ENCODE measurements at places on chromosomes 6 and 20. TPM values are rescaled to one million over a fixed set of nuclear protein-coding genes. Genes with fewer than 3 reads are reported as not detected.

- DNase-seq: no peak
Observed at GRCh38 chr6:45881705-45882467, 133.8 kb downstream of the CLIC5 start.

RNGTT gene
- 6.5 TPM for polyA plus RNA-seq

- DNase-seq: no peak
Observed at GRCh38 chr6:41692730-41693129, 42.7 kb downstream of the TFEB start.

EYA2 gene
- 1.5 TPM for polyA plus RNA-seq

MOG gene
- not detected for polyA plus RNA-seq

BPIFB2 gene
- not detected for polyA plus RNA-seq

DNA sequence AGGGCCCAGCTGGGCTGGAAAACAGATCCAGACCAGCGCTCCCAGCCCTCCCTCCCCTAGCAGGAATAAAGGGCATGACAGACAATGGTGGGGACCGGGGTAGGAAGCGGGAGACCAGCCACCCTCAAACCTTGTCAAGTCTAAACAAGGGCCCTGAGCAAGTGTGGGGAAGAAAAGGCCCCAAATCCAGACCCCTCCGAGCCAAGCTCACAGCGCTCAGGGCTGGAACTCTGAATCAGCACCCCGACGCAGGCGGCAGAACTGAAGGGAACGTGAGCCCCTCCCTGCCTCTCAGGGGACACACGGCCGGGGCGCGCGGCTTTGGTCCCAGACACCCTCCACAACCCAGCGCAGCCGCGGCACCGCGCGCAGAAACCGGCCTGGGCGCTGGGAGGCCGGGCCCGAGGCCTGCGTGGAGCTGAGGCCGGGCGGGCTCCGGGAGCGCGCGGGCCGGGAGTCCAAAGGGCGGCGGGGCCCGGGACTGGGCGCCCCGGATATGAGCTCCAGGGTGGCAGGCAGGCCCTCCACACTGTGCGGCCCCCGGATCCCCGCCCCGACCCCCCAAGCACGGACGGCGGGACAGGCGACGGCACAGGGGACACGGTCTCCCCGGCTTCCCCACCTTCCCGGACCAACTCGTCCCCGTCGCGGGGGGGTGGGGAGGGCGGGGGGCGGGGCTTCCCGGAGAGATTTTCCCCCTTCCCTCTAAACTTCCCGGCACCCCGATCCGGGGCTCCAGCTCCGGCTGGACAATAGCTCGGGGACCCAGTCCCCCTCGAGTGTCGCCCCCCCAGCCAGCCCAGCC is 641 bp downstream of the TEAD3 start:
- DNase-seq: no peak

- DNase-seq: peak; percentile 38
Observed at GRCh38 chr6:28225056-28225834, at the start of gene ZSCAN9. ZSCAN9 (plus strand) TSS chr6:28225275; CDS start chr6:28227085, 1,810 bp downstream.

- DNase-seq: no peak
Observed at GRCh38 chr6:134454794-134455193, 136.9 kb upstream of the SGK1 start.

PSMB8 gene
- polyA plus RNA-seq: 79.6 TPM

NANP gene
- polyA plus RNA-seq: 6.7 TPM

- no peak for DNase-seq
Observed at GRCh38 chr6:159878341-159878740, 12.4 kb upstream of the MAS1 start.

DNA sequence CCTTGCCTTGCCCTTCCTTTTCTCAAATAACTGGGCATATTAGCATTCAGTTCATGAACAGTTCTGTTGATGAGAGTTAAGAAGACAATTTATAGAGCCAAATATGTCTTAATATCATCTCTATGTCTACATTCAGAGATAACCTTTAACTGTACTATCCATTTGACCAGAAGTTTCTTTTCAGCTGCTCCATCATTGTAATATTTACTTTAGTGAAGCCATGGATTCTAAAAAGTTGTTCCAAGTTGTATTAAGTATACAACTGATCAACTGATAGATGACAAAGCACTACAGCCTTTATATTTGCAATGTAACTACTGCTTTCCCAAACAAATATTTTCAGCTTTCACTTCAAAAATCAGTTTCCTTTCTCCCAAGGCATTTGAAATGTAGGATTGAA is 1252.7 kb downstream of the EPHA7 start:
- DNase-seq: no peak

B4GALT5 gene
- 32.5 TPM for polyA plus RNA-seq

DNA sequence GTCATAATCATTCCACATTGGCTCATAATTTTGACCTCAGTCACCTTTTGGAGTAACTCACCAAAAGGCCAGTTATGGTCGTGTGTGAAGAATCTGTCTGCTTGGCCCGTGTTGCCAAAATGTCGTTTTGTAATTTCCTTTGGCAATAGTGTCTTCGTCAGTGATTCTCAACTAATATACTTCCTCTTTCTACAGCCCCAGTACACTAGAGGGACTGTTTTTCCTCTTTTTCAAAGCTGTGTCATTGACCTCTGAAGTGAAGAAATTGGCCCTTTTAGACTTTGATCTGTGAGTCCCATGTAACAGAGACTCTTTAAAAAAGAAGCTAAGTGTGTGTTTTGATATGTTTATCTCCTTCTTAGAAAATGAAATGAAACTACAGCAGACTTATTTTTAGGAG is 5.2 kb downstream of the FOXO3 start:
- no peak for DNase-seq

DNA sequence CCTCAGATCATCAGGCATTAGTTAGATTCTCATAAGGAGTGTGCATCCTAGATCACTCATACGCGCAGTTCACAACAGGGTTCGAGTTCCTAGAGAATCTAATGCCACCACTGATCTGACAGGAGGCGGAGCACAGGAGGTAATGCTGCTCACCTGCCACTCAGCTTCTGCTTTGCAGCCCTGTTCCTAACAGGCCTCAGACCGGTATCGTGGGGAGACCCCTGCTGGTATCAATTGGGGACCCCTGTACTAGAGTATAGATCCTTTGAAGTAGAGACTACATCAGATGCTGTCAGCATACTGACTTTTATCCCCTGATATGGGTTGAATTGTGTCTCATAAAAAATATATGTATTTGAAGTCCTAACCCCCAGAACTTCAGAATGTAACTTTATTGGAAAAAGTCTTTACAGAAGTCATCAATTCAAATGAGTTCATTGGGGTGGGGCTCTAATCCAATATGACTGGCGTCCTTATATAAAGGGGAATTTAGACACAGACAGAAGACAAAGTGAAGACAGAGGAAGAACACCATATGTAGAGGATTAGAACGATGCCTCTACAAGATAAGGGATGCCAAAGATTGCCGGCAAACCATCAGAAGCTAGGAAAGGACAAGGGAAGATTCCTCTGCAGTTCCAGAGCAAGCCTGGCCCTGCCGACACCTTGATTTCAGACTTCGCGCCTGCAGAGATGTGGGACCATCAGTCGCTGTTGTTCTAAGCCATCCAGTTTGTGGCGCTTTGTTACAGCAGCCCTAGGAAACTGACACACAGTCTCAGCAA is 104.4 kb upstream of the BTBD3 start:
- DNase-seq: no peak

DNA sequence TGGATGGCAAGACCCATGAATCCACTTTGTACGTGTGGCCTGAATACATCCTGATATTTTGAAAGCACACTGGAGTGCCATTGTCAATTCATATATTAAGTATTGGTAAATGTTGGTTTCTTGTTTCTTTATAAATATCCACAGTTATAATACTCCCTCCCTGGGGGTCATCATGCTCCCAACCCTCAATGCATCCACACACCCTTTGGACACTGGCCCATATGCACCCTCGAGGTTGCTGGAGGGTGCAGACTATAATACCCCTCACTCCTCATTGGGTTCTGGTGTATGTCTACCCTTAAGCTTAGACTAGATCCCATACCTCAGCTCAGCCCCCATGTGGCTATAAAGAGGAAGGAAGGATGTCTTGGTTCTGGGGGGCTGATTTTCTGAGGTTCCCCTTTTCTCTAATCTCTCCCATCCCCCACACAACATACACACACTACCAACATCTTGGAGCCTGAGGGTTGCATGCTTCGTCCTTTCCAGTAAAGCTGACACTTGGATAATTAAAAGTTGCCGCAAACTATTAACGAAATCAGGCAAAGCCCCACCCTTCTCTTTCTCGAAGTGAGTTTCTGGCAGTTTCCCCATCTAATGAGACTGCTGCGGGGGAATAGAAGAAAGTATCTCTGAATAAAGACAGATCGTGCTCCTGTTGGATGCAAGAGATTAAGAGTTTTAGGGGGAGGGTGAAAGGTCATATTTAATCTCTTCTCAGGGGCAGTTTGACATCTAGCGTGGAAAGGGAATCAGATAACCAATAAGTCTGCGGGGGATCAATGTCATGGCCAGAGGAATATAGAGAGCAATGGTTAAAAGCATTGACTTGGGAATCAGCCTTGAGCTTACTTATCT is 7.4 kb downstream of the PIM1 start:
- no peak for DNase-seq

OTOR gene
- not detected for polyA plus RNA-seq

- DNase-seq: no peak
Observed at GRCh38 chr6:135910790-135911618, 59.5 kb downstream of the PDE7B start.

GCNT2 gene
- 0.04 TPM for polyA plus RNA-seq

SNAP25 gene
- 1.3 TPM for polyA plus RNA-seq

DNA sequence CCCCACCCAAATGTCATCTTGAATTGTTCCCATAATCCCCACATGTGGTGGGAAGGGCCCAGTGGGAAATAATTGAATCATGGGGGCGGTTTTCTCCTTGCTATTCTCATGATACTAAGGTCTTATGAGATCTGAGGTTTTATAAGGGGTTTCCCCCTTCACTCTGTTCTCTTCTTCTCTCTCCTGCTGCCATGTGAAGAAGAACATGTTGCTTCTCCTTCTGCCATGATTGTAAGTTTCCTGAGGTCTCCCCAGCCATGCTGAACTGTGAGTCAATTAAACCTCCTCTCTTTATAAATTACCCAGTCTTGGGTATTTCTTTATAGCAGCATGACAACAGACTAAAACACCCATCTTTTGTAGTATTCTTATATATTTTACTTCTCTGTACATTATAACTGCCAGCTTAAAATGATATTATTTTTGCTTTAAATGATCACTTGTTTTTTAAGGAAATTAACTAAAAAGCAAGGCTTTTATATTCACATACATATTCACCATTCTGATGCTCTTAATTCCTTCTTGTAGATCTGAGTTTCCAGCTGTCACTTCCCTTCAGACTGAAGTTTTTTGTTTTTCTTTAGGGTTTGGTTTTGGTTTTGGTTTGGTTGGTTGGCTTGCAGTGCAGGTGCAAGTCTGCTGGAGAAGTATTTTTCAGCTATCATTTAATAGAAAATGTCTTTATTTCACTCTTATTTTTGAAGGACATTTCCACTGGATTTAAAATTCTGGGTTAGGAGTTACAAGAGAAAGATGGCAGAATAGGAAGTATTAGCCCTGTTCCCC is 4.6 kb upstream of the ZSCAN31 start:
- DNase-seq: no peak

DNA sequence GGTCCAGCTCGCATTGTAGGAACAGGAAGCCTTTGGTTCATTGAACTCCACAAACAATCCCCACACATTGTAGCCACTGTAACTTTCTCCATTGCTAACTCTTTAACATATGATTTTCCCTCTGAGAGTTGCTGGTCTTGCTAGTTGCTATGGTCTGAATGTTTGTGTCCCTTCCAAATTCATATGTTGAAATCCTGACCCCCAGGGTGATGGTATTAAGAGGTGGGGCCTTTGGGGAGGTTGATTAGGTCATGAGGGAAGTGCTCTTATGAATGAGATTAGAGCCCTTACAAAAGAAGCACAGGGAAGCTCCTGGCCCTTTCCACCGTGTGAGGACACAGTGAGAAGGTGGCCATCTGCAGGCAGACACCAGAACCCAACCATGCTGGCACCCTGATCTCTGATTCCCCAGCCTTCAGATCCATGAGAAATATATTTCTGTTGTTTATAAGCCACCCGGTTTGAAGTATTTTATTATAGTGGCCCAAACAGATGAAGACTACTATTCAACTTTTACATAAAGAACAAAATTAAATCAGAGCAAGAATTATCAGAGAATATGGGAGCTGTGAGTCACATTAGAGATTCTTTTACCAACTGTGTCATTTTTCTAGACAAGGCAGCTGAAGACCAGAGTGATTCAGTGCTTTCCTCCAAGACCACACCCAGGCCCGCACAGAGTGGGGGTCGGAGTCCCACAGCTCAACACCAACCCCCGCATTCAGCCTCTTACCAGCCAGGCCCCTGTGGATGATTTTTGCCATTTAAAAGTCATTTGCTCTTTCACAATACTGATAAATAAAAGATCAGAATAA is 143.0 kb downstream of the SAMD5 start:
- no peak for DNase-seq

TMC2 gene
- polyA plus RNA-seq: not detected

DNA sequence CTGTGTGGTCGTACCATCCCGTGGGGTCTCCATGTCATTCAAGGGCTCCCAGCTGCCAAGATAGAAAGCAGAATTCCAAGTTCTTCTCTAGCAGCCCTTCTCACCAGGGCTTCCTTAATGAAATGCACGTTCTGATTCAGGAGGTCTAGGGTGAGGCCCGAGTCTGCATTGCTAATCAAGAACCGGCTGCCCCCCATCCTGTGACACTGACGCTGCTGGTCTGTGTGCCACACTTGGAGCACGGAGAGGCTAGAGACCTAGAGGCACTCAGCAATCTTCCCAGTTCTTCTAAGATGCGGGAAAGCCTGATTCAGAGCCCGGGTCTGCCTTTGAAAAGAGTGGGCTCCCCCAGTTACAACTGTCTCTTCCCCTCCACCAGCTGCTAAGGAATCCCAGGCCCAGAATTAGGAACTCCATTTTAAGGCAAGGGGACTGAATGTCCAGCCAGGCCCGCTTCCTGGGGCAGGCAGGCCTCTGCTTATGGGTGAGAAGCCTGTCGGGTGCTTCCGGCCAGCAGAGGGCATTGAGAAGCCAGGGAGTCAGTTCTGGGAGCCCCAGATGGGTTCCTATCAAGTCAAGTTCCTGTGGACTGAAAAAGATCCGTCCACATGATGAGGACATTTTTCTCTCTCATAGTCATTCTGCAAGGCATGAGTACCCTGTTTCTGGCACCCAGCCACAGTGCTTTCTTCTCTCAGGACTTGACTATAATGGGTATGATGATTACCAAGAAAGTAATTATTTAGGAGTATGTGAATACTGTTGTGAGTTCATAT is 69.8 kb upstream of the RIN2 start:
- DNase-seq: peak; percentile 61

ISM1 gene
- polyA plus RNA-seq: 0.12 TPM

PGC gene
- polyA plus RNA-seq: not detected
